ENCODE measurements at places on chromosomes 7 and 10. TPM values are rescaled to one million over a fixed set of nuclear protein-coding genes. Genes with fewer than 3 reads are reported as not detected.

Gene SPDYE16
- total RNA-seq: 0.36 TPM

Gene FRA10AC1
- total RNA-seq: 8.7 TPM

Gene SLC18A3
- total RNA-seq: not detected

Gene RET
- total RNA-seq: under 0.01 TPM

Gene PRSS37
- not detected for total RNA-seq

Gene WNT8B
- not detected for total RNA-seq

Gene EGR2
- total RNA-seq: 2.4 TPM

Gene MARVELD1
- 57.5 TPM for total RNA-seq

Gene C10orf53
- not detected for total RNA-seq

Gene NUTM2E
- not detected for total RNA-seq

Gene CDC123
- 86.9 TPM for total RNA-seq

Gene NODAL
- not detected for total RNA-seq

Gene LRRC4
- total RNA-seq: 0.29 TPM

Gene EFCAB10
- not detected for total RNA-seq

Gene FOXI2
- total RNA-seq: not detected
